ENCODE measurements at places on chromosomes 7 and 10. TPM values are rescaled to one million over a fixed set of nuclear protein-coding genes. Genes with fewer than 3 reads are reported as not detected.
A peak's percentile ranks its signal among the peaks of the same experiment; 100 is the strongest.

Gene CTAGE4
- total RNA-seq: 3.2 TPM

Gene NFE2L3
- 0.13 TPM for total RNA-seq

Gene LOXL4
- 22.6 TPM for total RNA-seq

Gene RSBN1L
- 8.2 TPM for total RNA-seq

GRCh38 chr7:127438836-127439235 is 46.3 kb upstream of the ZNF800 start:
- H3K27me3 ChIP-seq: no peaks in the 10 kb centered on the region
- H3K4me1 ChIP-seq: no peaks in the 10 kb centered on the region
- no peaks in the 10 kb centered on the region for H3K36me3 ChIP-seq

- no peak for DNase-seq
- no peak overlapping the region for H3K27ac ChIP-seq
- H3K36me3 ChIP-seq: no peaks in the 10 kb centered on the region
- H3K27me3 ChIP-seq: no peaks in the 10 kb centered on the region
- no peak overlapping the region for H3K4me3 ChIP-seq
- no peaks in the 10 kb centered on the region for H3K4me1 ChIP-seq
Observed at GRCh38 chr7:130350945-130351790, 6.6 kb downstream of the CPA5 start.

DNA sequence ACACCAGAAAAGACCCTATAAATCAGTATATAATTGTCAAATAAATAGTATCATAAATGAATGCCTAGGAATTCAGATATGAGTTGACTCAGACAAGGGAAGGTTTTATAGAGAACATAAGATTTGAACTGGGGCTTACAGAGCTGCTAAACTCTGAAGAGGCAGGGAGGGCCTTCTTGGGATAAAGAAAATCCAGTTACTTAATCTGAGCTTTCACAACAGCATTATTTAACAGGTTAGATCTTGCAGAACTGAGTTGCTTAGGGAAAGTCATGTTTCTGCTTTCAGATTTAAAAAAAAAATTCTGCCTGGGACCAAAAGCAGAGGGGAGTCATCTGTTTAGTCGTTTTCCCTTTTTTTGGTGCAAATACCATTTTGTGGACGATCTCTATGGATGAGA is 594.8 kb upstream of the FZD8 start:
- H3K27me3 ChIP-seq: no peaks in the 10 kb centered on the region
- H3K27ac ChIP-seq: no peak overlapping the region
- no peaks in the 10 kb centered on the region for H3K4me1 ChIP-seq
- DNase-seq: no peak

DNA sequence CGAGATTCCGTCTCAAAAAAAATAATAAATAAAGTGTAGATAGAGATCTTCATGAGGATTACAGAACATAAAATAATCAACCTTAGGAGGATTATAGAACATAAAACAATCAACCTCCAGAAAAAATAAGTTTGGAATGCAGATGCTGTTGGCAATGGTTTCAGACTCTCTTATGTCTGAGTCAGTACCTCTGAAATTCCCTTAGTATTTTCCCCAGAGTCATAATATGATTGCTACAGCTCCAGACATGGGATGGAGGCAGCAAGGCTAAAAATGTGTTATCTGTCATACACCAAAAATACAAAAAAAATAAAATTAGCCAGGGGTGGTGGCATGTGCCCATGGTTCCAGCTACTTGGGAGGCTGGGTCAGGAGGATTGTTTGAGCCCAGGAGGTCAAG is 22.2 kb downstream of the CADPS2 start:
- H3K27ac ChIP-seq: no peak overlapping the region
- no peak for DNase-seq
- H3K4me1 ChIP-seq: no peaks in the 10 kb centered on the region
- H3K4me3 ChIP-seq: no peak overlapping the region

DNA sequence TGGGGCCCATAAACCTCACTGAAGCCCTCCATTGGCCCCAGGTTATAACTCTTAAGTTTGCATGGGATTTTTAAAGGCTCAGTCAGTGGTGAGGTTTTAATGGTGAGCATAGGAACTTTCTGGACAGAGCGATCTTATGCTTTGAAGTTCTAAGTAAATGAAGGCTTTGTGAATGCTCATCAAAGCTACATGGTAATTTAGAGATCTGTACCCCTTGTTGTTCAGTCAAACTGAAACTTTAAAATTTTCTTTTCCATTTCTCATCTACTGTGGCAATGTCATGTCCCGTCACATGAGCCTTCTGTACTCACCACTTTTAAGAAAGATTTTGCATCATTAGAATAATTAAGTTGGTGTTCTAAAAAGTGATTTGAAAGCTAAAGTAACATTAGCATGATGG is 39.9 kb downstream of the CHN2 start:
- no peaks in the 10 kb centered on the region for H3K4me1 ChIP-seq
- no peak overlapping the region for H3K27ac ChIP-seq
- H3K27me3 ChIP-seq: no peaks in the 10 kb centered on the region
- no peak overlapping the region for H3K4me3 ChIP-seq
- H3K36me3 ChIP-seq: no peaks in the 10 kb centered on the region

- no peak overlapping the region for H3K27ac ChIP-seq
- DNase-seq: no peak
- no peak overlapping the region for H3K4me3 ChIP-seq
- no peaks in the 10 kb centered on the region for H3K27me3 ChIP-seq
- no peaks in the 10 kb centered on the region for H3K36me3 ChIP-seq
Observed at GRCh38 chr10:5013385-5013784, 9.7 kb upstream of the AKR1C2 start.

- no peak overlapping the region for H3K4me3 ChIP-seq
- no peaks in the 10 kb centered on the region for H3K36me3 ChIP-seq
- H3K4me1 ChIP-seq: peaks cover 13% of the 10 kb centered on the region
- no peaks in the 10 kb centered on the region for H3K27me3 ChIP-seq
Observed at GRCh38 chr7:105829681-105830322, 46.6 kb downstream of the ATXN7L1 start.

- no peak for DNase-seq
- no peaks in the 10 kb centered on the region for H3K4me1 ChIP-seq
- H3K27me3 ChIP-seq: no peaks in the 10 kb centered on the region
- H3K27ac ChIP-seq: no peak overlapping the region
- no peaks in the 10 kb centered on the region for H3K36me3 ChIP-seq
- H3K4me3 ChIP-seq: no peak overlapping the region
Observed at GRCh38 chr7:84786073-84786472, 400.8 kb downstream of the SEMA3D start.

DNA sequence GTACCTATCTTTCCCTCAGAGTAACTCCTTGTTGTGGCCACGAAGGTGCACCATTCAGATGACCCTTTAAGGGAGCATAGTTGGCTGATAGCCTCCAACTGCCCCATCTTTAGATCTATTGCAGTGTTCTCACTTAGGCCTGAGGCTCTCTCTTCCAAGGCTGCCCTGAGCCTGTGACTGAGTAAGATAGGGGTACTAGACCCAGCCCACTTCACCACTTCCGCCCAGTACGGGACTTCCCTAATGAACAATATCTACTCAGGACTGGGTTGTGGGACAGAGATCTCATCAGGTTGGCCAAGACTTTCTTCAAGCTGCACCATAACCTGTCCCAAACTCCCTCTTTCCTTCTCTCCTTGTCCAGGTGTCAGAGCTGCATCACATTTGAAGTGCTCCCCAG is 5.7 kb upstream of the GNAI1 start:
- no peak overlapping the region for H3K4me3 ChIP-seq
- DNase-seq: no peak
- H3K36me3 ChIP-seq: no peaks in the 10 kb centered on the region
- H3K27ac ChIP-seq: no peak overlapping the region

GRCh38 chr10:125607689-125608290 is 75.2 kb downstream of the TEX36 start:
- H3K4me1 ChIP-seq: no peaks in the 10 kb centered on the region
- H3K36me3 ChIP-seq: no peaks in the 10 kb centered on the region
- no peak for DNase-seq
- H3K27ac ChIP-seq: no peak overlapping the region

- no peak overlapping the region for H3K27ac ChIP-seq
- DNase-seq: no peak
- H3K36me3 ChIP-seq: no peaks in the 10 kb centered on the region
- H3K27me3 ChIP-seq: no peaks in the 10 kb centered on the region
- H3K4me1 ChIP-seq: no peaks in the 10 kb centered on the region
- H3K4me3 ChIP-seq: no peak overlapping the region
Observed at GRCh38 chr7:18407385-18407784, 88.2 kb upstream of the HDAC9 start.

DNA sequence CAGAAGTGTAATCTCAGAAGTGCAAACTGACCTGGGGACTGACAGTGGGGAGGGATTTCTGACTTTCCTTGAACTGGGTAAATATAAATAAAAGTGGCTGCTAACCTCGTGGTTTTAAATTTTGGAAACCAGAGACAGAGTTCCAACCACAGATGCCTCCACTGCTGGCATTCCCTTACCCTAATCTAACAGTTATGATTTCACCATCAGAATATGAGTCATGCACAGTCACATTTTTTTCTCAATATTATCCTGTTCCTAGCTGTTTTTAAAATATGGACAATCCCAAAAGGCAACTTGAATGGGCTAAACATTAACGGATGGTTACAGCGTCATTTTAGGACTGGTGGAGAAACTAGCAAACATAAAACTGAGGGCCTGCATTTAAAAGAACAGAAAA is 264.3 kb upstream of the INHBA start:
- H3K4me1 ChIP-seq: no peaks in the 10 kb centered on the region
- no peaks in the 10 kb centered on the region for H3K27me3 ChIP-seq
- H3K36me3 ChIP-seq: no peaks in the 10 kb centered on the region
- H3K4me3 ChIP-seq: no peak overlapping the region

DNA sequence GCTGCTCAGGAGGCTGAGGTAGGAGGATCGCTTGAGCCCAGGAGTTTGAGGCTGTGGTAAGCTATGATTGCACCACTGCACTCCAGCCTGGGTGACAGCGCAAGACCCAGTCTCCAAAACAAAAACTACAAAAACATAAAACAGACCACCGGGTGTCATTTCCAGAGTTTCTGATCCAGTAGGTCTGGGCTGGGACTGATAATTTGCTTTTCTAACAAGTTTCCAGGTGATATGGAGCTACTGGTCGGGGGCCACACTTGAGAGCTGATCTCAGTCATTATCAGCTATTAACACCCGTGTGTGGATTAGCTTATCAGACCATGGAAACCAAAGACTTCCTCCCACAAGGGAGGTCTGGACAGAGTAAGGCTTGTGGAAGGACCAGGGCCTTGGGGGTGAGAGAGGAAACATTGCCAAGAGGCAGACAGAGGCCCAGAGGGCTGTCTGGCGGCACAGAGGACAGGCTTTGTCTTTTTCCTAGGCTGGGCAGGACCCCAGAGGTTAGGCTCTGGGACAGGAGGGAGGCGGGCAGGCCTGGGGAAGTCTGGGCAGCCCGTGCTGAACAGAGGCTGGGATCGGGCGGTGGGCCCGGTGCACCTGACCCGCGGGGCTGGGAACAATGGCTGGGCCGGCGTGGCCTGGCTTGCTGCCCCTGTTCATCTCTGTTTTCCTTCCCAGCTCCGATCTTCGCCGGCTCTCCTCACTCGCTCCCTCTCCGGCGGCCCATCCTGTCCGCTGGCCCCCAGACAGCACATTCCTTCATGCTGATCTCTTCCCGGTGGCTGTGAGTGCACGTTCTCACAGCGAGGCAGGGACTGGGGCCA is 25.2 kb downstream of the TMEM270 start:
- peak overlapping the region; percentile 2 for H3K27ac ChIP-seq
- H3K36me3 ChIP-seq: no peaks in the 10 kb centered on the region
- no peak overlapping the region for H3K4me3 ChIP-seq
- H3K27me3 ChIP-seq: no peaks in the 10 kb centered on the region
- no peak for DNase-seq

DNA sequence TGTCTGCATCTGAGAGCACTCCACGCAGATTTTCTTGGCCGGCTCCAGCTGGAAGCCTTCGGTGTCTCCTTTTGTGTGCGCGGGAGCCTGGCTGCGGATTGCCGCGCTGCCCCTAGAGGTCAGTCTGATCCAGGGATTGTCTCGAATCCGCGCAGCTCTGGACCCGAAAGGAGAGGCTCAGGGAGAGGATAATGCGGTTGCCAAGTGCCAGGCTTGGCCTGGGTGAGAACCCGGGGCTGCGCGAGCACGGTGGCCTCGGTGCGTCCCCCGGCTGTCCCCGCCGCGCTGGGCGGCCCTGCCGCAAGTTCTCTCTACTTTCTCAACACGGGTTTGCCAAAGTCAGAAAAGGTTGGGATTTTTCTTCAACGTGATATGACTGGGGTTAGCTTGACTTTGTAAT is 140.9 kb downstream of the ADCYAP1R1 start:
- H3K4me1 ChIP-seq: no peaks in the 10 kb centered on the region
- H3K27ac ChIP-seq: no peak overlapping the region
- DNase-seq: peak; percentile 82
- no peaks in the 10 kb centered on the region for H3K27me3 ChIP-seq
- H3K36me3 ChIP-seq: no peaks in the 10 kb centered on the region
- no peak overlapping the region for H3K4me3 ChIP-seq

DNA sequence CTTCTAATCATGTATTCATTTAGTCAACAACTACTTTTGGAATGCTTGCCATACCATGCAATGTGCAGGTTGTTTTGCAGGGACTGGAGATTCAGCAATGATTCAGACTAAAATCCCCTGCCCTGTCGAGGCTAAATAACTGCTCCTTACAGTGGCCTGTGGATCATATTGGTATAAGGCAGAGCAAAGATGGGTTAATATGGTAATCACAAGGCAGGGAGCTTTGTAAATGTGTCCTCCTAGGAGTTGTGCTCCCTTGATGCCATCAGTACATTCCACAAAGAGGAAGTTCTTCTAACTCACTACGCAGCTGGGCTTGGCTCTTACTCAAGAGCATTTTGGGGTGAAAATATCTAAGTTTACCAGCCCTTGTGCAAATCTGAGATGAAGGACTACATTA is 614 bp upstream of the IFIT2 start:
- no peaks in the 10 kb centered on the region for H3K27me3 ChIP-seq
- peaks cover 4% of the 10 kb centered on the region for H3K36me3 ChIP-seq
- H3K4me1 ChIP-seq: no peaks in the 10 kb centered on the region
- no peak for DNase-seq

DNA sequence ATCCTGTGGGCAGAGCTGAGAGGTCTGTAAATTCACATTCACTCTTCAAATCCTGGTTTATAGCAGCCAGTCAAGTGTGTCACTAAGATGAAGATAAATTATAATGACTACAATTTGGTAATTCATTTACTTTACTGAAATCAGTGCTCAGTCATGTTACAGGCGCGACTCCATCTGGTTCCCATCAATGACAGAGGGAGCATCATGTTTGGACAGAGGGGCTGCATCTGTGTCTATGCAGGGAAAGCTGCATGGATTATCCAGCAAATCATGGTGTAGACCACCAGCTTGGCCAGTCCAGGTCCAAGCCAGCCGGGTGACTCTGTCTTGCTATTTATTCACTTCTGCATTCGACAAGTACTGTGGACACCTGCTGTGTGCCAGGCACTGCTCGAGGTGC is 214.1 kb upstream of the ZNF32 start:
- no peaks in the 10 kb centered on the region for H3K27me3 ChIP-seq
- no peak overlapping the region for H3K4me3 ChIP-seq
- DNase-seq: no peak
- H3K27ac ChIP-seq: peak overlapping the region; percentile 68
- H3K4me1 ChIP-seq: no peaks in the 10 kb centered on the region

- no peaks in the 10 kb centered on the region for H3K27me3 ChIP-seq
- H3K4me3 ChIP-seq: no peak overlapping the region
- H3K27ac ChIP-seq: no peak overlapping the region
Observed at GRCh38 chr7:3917436-3917835, 616.4 kb downstream of the SDK1 start.
